ENCODE measurements at places on chromosomes 13 and 19.

DNA sequence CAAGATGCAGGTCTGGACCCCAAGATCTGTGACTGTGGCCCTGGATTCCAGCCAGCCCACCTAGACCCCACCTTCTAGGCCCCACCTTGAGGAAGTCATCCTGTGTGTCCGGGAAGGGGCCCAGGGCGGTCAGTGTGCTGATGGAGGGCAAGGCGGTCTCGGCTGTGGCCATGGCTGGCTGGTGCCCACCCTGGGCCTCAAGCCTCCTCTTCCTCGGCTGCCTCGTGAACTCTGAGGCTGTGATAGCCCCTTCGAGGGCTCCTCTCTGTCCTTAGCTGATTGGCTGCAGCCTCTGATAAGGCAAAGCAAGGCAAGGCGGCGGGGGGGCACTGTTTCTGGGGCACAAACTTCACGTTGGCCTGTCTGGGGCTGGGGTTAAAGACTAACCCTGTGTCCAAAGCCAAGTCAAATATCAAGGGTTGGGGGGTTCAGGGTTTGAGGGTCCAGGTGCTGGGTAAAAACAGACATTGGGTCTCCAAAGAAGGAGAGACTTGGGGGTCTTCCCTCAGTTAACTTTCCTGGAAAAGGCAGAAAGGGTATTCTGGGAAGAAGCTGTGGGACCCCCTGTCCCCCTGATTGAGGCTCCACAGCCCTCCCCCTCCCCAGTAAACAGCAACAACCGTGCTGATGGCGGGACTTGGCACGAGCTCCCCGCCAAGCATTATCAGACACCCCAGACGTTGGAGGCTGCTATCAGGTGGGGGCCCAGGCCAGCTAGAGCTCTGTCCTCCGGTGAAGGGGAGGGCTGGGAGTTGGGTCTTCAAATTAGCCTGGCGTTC is at the start of gene KLF1:
Gene KLF1, minus strand, starts transcription at position 233 of the 779 bp plus-strand sequence. Its CDS starts 61 bp downstream, at position 172.
- no peak for DNase-seq

GRCh38 chr13:99007414-99007986 is 29.6 kb upstream of the DOCK9 start:
- DNase-seq = no peak

DNA sequence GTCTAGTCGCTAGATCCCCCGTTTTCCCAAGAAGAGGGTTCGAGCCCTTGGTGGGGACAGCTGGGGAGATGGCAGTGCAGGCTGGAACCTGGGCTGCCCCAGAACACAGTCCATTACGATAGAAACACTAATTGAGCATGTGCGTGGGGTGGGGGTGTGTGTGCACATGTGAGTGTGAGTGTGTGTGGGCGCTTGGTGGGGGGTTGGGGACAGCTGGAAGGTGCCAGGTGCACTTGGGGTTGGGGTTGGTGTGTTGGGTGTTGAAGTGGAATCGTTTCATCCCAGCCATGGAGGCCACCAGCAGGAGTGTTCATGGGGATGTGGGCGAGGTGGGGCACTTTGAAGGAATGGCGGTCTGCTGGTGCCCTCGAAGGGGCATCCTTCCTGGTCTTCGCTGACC is 18.1 kb upstream of the NPAS1 start:
- DNase-seq = no peak

DNA sequence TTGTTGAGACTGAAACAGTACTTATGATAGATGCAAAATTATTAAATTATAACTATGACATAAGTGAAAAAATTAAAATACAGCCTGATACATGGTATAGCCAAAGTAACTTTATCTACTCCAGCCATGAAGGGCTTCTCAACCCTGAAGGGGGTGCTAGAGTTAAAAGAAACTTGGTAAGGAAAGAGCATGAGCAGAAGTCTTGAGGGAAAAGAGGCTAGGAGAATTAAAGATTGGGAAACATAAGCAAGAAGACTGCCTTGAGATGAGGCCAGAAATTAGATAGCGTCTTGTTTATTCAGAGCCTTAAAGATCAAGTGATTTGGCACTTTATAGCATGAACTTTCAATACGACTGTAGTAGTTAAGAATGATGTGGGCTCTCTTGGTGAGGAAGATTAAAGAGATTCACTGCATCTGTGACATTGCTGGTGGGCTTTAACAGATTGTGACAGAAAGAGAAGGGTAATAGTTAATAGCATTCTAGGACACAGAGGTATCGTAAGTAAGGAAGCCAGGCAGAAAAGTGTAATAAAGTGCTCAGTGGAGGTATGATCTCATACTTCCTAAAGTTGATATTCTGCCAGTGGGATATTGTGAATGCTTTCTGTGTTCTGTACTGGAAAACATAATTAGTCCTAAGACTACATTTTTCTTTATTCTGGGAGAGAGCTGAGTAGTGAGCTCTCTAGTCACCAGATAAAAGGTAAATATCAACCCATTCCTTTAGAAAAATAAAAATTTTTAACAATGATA is 385.4 kb upstream of the PRR20A start:
- no peak for DNase-seq

DNA sequence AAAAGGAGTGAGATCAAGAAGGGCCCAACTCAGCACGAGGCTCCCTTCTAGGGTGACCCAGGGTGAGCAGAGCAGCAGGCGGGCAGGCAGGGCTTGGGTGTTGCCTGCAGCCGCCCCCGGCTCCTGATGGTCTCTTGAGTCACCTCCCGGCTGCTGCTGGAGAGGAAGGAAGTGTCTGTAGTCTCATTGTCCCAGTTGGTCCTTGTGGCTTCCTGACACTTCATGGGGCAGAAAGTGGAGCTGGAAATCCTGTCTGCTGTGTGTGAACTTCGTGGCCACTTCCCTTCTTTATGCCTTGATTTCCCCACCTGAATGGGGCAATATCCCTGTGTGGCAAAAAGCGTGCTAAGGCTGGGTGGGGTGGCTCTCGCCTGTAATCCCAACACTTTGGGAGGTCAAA is 2.5 kb downstream of the MAP1S start:
- DNase-seq = no peak

- peak; percentile 84 for DNase-seq
Observed at GRCh38 chr13:40562975-40563349, 103.5 kb downstream of the FOXO1 start.

DNA sequence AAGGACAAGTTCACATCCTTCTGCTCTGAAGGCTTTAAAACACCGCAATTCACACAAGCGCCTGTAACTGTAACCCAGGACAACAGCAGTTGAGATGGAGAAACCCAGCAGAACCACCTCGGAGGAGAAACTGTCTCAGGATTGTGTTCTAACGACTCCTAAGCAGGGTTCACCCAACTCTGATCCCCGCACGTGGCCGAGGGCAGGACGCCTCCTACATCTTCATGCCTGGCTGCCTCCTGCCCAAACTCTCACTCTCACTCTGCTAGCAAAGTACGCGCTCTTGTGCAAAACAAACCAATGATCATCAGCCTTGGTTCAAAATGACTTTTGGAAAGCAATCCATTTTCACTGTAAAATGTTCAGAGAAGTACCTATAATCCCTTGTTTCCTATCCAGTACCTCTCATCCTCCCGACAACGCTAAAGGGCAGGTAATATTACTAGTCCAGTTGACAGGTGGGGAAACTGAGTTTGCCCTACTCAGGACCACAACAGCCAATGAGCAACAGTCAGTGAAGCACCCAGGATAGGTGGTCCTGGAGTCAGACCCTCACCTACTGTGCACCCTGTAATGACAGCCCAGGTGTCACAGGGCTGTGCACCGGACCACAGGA is 25.6 kb downstream of the EPS15L1 start:
- DNase-seq = no peak

DNA sequence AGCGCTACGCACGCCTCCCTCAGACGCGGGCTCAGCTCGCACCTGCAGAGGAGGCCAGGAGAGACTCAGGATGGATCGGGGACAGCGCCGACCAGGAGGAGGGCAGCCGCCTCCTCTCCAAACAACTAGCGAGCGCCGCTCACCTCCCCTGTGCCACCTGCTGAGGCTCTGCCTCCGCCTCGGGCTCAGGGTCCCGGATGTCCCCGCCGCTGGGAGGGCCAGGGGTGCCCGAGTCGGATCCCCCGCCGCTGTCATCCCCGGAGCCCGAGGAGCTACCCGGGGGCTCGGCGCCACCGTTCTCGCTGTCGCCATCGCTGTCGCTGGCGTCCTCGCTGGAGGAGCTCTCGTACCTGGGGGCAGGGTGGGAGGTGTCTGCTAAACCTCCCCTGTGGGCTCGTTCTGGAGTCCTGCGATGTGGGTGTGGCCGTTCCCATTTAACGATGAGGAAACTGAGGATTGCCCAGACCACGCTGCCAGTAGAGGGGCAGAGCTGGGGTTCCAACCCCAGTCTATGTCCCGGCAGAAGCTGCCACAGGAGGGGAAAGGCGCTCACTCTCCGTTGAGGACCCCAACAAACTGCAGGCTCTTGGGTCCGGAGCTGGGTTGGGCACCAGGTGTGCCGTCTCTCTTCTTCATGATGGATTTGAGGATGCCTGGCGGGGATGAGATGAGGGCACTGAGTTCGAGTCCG is 9.2 kb downstream of the KANK3 start:
- no peak for DNase-seq

DNA sequence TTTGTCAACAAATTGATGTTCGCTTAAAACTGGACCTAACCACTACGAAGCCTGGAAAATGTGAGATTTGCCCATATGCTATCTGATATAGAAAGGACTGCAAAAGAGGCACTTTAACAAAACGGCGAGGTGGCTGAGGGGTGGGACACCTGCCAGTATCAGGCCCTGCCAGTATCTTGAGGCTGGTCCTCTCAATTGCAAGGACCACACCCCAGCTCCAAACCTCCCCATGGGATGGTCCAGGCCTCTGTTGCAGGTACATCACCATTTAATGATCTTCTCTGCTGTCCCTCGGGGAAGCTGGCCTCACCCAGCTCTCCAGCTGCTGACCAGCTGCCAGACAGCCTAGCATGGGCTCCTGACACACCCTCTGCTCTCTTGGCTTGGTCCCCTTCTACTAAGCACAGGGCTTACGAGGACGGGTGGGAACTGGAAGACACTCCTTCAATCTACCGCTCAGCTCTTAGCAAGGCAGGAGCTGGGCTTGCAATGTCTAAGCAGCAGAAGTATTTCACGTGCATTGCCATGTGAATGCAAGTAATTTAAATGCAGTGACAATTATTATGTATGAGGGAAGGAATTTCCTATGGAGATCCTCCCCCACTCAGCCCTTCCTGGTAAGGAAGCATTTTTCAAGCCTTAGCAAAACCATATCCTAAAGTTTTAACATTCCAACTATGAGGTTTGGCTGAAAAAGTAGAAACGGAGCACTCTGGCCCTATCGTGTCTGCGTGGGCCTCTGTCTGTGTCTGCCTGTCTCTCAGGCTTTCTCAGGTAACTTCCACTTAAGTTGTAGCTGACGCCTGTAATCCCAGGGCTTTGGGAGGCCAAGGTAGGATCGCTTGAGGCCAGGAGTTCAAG is 63.9 kb downstream of the LATS2 start:
- DNase-seq = peak; percentile 95

GRCh38 chr13:35789335-35790165 is 313.1 kb upstream of the MAB21L1 start:
- DNase-seq = peak; percentile 56

GRCh38 chr13:83815598-83815997 is 66.7 kb downstream of the SLITRK1 start:
- DNase-seq = no peak

GRCh38 chr19:3788996-3789778 is 3.0 kb upstream of the MATK start:
- no peak for DNase-seq

- DNase-seq = no peak
Observed at GRCh38 chr13:64510747-64511146, 2719.4 kb downstream of the PCDH9 start.

DNA sequence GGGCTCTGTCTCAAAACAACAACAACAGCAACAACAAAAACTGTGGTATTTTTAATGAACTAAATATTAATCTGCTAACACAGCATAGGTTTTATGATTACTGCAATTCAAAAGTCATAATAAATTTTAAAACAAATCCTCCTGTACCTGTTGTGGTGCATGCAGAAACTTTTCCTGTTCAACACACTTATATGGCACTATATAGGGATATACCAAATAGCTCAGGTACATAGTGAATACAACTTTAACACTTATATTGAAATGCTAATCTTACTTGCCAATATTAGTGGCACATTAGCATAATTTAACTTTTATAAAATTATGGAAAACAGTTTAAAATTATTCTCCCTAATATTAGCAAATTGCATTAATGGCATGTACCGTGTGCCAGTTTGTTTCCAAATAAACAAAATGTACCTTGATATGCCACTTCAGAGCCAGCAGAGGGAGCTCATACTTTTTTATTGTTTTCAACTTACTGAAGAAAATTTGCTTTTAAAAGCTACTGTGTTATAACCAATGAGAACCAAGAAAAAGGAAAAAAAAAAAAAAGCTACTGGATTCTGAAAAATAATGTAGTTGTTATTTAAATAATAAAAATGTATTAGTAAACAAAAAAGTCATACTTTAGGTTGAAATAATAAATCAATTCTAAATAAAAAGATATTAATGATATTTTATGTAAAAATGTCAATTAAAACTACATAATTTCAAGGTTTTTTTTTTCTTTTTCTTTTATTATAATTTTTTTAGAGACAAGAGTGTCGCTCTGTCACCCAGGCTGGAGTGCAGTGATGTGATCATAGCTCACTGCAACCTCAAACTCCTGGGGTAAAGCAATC is 18.0 kb upstream of the RBM26 start:
- peak; percentile 58 for DNase-seq

- no peak for DNase-seq
Observed at GRCh38 chr13:71576571-71576970, 290.4 kb downstream of the DACH1 start.

GRCh38 chr13:30164146-30164545 is 143.2 kb downstream of the KATNAL1 start:
- no peak for DNase-seq

- DNase-seq = no peak
Observed at GRCh38 chr13:110034031-110034549, 247.7 kb upstream of the IRS2 start.

DNA sequence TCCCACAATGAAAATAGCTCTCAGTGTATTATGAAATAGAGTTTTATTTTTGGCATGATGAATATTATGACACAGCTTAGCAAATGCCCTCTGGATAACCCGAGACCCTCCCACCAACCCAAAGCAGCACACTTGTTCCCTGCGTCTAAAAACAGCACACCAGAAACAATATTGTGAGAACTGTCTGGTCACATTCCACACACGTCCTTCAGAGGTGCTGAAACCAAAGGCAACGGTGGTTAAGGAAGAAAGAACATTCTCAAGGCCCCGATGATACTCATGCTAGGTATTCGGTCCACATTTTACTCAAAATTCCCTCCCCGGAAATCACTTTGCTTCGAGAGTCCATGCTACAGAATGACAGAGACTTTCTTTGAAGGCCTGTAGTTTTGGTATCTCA is 156.7 kb downstream of the SLC7A1 start:
- no peak for DNase-seq

All from astrocyte of the hippocampus (primary cell).